ENCODE measurements at places on chromosomes 3 and 15.

- DNase-seq, result no peak
Observed at GRCh38 chr3:122003112-122003511, 18.9 kb downstream of the ILDR1 start.

DNA sequence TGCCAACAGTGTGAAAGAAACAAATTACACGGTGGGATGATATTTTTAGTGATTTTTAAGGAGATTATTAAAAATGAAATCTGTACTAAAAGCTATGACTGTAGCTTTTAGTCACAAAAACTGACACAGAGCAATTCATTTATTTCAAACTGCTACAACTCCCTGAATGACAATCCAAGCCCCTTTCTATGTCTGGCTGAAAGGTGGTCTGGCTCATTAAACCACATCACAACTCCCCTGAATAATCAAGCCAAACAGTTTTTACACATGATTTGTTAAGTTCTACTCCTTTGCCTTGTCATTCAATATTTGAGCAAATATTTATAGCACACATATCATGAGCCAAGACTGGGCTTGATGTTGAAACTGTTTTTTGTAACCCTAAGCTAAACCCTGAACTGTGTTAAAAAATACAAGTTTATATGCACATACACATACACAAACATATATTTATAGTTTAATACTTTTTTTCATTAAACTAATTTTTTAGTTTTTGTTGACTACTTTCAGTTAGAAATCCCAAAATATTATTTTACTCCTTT, 125.5 kb downstream of the RBMS3 start:
- DNase-seq, result no peak

DNA sequence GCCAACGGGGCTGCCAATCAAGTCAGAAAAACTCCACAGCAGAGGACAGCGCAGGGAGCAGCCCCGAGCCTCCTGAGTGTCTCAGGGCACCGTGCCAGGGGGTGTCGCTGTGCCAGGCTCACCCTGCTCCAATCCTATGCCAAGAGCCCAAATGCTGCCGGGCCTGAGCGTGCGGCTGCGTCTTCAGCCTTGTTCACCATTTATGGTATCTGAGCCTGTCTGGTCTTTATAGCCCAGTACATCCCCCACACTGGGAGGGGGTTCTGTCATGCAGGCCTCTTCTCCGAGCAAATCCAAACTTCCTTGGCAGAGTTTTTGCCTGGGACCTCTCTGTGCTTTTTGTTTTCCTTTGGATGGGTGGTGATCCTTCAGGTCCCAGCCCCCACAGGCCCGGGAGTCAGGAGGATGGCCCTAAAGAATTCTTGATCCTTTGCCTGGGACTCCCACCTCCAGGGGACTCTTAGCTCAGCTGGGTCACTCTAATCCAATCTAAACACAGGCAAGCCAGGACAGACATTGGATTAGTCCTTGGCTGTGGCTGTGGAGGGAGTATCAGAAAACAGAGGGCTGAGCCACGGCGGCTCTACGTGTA, 135.1 kb upstream of the HACD2 start:
- no peak for DNase-seq

GRCh38 chr3:76345878-76346277, 560.5 kb upstream of the ZNF717 start:
- no peak for DNase-seq

DNA sequence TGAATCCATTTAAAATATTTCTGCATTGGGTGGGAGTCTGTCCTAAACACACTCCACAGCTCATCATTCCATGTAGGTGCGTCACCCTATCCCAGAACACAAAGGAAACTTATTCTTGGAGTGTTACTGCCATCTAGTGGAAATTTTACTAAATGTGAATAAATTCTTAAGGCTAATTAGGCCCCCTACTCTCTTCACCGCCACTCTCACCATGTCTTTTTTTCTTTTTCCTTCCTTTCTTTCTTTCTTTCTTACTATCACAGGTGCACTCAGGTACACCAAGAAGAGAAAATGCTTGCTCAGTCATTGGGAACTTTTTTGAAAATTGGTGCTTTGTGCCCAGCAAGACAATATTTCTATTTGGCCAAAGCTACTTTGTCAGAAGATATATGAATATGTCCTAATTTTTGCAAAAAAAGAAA, 26.4 kb upstream of the ATP8B4 start:
- DNase-seq, result no peak

- no peak for DNase-seq
Observed at GRCh38 chr15:92636908-92637481, 18.6 kb downstream of the FAM174B start.

DNA sequence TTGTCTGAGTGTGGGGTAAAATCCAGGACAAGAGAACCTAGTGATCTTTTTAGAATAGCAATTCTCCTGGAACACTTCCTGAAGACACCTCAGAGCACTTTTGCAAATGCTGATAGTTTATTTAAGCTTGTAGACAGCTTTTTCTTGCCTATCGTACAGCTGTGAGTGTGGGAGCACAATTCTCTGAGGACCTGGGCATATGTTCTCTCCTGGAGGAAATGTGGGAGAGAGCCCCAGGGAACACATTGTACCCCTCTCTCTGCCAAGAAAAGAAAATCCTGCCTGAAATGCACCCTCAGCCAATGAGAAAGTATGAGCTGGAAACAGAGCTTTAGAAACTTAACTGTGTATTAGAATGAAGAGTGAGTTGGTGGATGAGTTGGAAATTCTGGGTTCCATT, 308.3 kb upstream of the SEMA6D start:
- no peak for DNase-seq

DNA sequence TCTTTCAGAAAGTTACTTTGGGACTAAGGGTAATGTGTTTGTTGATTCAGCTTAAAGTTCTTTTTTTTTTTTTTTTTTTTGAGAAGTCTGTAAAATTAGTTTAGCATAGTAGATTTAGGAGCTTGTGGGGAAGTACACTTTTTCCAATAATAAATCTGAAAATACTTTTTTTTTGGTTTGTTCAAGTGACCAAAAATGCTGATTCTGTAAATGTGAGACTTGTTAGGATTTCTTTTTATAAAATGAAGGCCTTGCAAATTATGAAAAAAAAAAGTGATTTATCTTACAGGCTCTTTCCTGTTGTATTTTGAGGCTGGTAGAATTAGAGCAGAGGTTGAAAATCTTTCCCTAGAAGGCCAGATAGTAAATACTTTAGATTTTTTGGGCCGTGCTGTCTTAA, 7.6 kb downstream of the OXNAD1 start:
- no peak for DNase-seq

DNA sequence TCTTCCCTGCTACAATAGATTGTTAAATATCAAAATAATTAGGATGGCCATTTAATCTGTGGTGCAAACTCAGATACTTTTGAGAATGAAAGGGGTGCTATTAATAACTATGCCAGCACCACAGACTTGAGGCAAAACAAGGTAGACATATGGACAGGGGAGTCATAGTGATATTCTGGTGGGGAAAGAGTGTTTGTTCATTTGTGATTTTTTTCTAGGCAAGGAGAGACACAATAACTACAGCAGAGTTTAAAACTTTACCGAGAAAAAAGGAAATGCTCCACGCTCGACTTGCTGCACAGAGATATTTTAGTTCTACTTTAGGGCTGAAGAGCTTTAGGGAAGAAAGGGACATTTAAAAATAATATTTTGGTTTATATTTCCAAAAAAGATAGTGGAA, 611.2 kb upstream of the GRM7 start:
- DNase-seq, result no peak

DNA sequence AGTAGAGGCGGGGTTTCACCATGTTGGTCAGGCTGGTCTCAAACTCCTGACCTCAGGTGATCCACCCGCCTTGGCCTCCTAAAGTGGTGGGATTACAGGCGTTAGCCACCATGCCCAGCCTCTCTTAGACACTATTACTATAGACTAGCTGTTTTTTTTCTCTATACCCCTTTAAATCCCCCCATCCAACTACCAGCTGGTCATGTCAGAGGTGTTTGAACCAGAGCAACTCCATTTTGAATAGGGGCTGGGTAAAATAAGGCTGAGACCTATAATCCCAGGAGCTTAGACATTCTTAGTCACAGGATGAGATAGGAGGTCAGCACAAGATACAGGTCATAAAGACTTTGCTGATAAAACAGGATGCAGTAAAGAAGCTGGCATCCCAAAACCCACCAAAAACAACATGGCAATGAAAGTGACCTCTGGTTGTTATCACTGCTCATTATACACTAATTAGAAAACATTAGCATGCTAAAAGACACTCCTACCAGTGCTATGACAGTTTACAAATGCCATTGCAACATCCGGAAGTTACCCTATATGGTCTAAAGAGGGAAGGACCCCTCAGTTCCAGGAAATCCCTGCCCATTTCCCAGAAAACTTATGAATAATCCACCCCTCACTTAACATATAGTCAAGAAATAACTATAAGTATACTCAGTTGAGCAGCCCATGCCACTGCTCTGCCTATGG, 57.8 kb upstream of the GPD1L start:
- DNase-seq, result no peak

- peak; percentile 47 for DNase-seq
Observed at GRCh38 chr3:177589911-177590381, 392.7 kb upstream of the TBL1XR1 start.

GRCh38 chr15:70037292-70037640, 60.5 kb downstream of the TLE3 start:
- DNase-seq, result no peak

DNA sequence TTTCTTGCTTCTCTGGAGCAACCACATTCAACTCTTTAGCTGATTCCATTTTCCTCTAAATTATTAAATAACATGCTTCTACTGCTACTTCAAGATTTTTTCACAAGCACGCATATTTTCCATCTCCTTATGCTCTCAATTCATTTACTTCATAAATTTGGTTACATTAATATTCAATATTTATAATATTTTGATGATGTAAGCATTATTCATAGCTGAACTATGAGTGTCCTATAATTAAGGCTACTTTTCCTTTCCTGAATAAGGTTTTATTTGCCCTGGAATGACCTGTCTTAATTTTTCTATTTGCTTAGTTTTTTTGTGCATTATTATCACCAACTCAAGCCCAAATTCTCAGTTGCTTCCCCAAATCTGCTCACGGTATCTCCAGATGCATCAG, 109.4 kb upstream of the ADPGK start:
- DNase-seq, result no peak

DNA sequence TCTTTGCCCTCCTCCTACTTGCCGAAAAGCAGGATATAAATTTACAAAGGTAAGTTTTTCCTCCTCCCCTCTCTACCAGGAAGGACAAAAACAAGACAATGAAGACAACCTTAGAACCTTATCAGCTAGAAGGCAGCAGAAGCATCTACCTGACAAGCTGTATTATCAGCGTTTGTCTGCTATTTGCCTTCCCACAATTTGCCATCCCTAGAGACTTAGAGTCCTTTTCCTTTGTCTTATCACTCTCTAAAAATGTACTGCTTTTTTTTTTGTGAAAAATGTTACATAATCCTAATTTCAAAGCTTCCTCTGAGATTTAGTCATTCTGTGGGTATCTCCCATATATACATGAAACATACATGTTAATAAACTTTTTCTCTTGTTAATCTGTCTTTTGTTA, 176.9 kb upstream of the PROK2 start:
- DNase-seq, result no peak

DNA sequence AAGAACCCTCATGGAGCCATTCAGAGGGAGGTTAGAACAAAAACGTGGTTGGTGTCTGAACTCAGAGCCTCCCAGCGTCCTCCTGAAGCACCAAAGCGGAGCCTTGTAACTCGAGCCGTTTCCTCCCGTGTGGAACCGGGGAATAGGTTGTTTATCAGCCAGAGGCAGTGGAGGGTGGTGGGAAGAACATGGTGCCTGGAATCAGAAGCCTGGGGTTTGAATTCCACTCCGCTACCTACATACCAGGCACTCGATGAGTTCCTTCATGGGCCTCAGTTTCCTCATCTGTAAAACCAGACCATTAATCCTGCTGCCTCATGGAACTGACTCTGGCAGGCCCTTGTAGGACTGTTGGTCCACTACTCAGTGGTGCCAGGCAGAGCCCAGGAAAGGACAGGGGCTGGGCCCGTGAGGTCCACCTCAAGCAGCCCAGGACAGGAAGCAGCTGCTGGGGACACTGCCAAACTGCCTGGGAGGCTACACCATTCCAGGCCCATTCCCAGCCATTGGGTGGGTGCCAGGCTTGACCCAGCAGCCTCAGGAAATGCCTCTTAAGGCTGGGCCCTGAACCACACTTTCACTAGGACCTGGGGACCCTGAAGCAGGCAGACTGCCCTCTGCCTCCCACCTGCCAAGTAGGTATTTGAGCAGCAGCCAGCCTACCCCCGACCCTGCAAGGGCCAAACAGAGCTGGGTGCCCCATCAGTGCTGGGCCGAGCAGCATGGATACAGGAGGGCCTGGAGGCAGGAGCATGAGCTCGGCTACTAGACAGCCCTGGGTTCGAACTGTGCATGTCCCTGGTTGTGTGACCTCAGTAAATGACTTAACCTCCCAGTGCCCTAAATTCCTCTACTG, 33.4 kb downstream of the PRKCD start:
- no peak for DNase-seq

- no peak for DNase-seq
Observed at GRCh38 chr3:54196360-54196991, 74.1 kb downstream of the CACNA2D3 start.

- no peak for DNase-seq
Observed at GRCh38 chr15:74226761-74227540, 9.2 kb upstream of the CCDC33 start.

- DNase-seq, result no peak
Observed at GRCh38 chr3:136390574-136390973, 140.4 kb downstream of the PCCB start.

DNA sequence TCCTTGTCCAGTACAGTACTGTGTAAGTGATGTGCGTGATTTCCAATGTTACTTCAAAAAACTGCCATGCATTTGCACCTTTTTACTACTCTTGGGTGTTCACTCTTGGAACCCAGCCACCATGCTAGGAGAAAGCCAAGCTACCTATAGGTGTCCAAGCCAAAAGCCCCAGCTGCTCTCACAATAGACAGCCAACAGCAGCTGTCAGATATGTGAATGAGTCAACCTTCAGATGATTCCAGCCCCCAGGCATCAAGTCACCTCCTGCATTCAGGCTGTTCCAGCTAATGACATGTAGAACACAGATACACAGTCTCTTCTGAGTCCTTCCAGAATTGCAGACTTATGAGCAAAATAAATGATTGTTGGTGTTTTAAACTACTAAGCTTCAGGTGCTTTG, 417.7 kb upstream of the TGFBR2 start:
- no peak for DNase-seq

DNA sequence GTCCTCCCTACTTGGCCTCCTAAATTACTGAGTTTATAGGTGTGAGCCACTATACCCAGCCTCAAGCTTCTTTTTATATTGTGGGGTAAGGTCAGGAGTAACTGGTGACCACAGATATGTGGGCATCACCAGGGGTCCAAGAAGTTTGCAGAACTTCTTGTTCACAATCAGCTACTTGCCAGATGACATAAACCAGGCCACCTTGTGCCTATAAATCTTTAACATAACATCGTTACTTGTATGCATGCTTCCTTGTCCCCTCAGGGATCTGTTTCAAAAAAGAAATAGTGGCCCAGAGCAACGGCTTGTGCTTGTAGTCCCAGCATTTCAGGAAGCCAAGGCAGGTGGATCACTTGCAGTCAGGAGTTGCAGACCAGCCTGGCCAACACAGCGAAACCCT, 115.1 kb upstream of the FAM174B start:
- no peak for DNase-seq
